Naive thymus-derived CD8-positive, alpha-beta T cell (primary cell): ENCODE measurements at places on chromosomes 11 and 22.
A peak's percentile ranks its signal among the peaks of the same experiment; 100 is the strongest.

GRCh38 chr11:36411202-36411640 is 98.9 kb downstream of the TRAF6 start:
- H3K4me1 ChIP-seq = peaks cover 28% of the 10 kb centered on the region
- DNase-seq = no peak
- H3K27ac ChIP-seq = peak overlapping the region; percentile 46

- H3K27ac ChIP-seq = no peak overlapping the region
- H3K4me1 ChIP-seq = peaks cover 2% of the 10 kb centered on the region
- H3K27me3 ChIP-seq = no peaks in the 10 kb centered on the region
- H3K36me3 ChIP-seq = no peaks in the 10 kb centered on the region
- H3K4me3 ChIP-seq = no peak overlapping the region
Observed at GRCh38 chr22:38089474-38089851, 5.5 kb upstream of the SLC16A8 start.

DNA sequence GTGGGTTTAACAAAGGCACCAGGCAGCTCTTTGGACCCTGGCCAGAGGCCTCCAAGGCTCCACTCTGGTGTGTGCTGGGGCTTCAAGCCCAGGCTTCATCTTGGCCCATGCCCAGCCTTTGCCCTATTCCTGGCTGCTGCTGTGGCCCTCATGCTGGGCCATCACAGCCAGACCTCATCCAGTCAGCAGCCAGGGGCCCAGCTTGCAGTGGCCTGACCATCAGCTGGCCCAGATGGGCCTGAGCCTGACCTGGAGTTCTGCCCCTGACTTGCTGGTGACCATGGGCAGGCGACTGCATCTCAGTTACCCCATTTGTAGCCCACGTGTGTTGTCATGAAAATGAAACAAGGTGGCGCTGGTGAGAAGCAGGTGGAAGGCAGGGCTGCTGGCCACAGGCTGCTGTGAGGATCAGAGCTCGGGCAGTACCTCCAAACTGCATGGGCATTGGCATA is 76.1 kb downstream of the MED15 start:
- H3K27me3 ChIP-seq = no peaks in the 10 kb centered on the region
- no peak for DNase-seq
- no peak overlapping the region for H3K4me3 ChIP-seq
- H3K36me3 ChIP-seq = no peaks in the 10 kb centered on the region
- H3K27ac ChIP-seq = no peak overlapping the region

GRCh38 chr11:98568013-98568412 is 452.7 kb upstream of the CNTN5 start:
- H3K27ac ChIP-seq = no peak overlapping the region
- no peaks in the 10 kb centered on the region for H3K27me3 ChIP-seq
- no peaks in the 10 kb centered on the region for H3K36me3 ChIP-seq
- no peaks in the 10 kb centered on the region for H3K4me1 ChIP-seq
- no peak overlapping the region for H3K4me3 ChIP-seq

DNA sequence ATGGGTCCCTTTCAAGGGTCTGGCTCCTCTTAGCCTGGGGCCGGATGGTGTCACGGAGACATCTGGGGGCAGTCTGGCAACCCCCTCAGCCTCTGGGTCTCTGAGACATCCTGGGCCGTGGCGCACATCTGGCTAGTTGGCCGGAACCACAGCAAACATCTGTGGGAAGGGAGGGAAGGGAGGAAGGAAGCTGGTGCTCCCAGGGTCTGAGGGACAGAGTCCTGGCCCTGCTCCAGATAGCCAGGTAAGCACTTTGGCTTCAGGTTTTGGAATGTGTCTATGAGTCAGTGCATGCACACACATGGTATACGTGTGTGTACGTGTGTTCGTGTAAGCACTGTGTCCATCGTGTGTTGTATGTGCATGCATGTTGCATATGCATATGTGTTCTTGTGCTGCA is 225.1 kb downstream of the MN1 start:
- H3K4me1 ChIP-seq = no peaks in the 10 kb centered on the region
- H3K36me3 ChIP-seq = no peaks in the 10 kb centered on the region
- H3K4me3 ChIP-seq = no peak overlapping the region
- DNase-seq = no peak
- no peak overlapping the region for H3K27ac ChIP-seq
- peaks cover 15% of the 10 kb centered on the region for H3K27me3 ChIP-seq

DNA sequence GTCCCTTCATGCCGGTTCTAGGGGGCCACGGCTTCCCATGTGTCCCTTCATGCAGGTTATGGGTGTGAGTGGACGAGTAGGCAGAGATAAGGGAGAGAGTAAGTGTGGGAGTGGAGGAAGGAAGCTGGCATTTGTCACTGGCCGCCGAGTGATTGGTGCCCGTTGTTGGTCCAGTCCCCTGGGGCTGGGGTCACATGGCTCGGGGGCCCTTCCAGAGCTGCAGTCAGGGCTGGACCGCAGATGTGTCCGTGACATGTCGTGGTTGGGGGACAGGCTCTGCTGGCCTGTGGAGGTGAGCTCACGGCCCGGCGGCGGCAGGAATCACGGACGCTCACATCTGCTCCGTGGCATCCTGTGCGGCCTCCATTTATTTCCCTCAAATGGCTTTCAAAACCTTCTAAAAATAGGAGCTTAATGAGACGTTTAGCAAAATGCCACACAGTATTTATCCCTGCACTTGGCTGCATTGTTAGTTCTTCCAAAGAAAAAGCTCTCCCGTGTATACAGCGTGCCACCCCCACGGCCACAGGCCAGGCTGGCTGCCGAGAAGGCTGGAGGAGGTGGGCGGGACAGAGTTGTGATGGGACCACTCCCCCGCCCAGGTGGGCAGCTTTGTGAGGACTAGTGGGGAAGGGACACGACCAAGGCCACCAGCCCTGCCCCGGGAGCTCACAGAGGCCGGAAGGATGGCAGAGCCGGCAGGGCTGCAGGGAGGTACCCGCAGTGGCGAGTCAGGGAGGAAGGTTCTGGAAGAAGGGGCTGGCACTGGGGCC is 386.7 kb downstream of the TBC1D22A start:
- H3K4me3 ChIP-seq = no peak overlapping the region
- H3K27ac ChIP-seq = no peak overlapping the region
- H3K4me1 ChIP-seq = no peaks in the 10 kb centered on the region
- H3K36me3 ChIP-seq = peaks cover 6% of the 10 kb centered on the region
- no peaks in the 10 kb centered on the region for H3K27me3 ChIP-seq

DNA sequence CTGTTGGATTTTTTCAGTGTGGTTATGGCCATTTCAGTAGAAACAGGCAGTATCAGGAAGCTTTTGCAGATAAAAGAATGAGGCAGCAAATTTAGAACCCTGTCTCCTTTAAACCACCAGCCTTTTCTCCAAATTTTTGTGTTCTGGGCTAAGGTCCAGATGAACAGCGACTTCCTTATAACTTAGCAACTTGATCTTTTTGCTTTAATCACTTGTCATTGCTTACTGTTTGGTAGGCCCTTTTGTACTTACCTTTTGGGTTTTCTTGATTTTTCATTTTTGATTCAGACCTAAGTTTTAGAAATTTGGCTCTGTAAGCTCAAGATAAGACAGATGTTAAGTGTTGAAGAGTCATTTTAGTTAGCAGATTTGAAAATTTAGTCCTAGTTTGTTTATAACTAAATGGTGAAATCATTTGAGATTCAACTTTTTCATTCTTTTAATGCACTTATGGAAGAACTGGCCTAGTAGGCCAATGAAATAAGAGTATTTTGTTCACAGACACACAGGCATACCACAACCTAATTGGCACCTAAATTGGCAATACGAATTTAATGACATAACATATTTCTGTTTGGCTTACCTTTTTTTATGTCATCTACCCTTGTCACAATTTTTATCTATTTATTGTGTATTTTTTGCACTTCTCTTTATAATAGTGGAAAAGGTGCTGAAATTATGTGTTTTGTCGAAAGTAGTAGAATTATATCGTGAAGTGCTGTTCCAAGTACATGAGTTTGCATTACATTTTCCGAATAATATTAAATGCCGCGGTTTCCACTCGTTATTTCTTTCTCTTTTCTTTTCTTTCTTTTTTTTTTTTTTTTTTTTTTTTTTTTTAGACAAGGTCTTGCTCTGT is 2.1 kb downstream of the RTN3 start:
- H3K4me1 ChIP-seq = peaks cover 31% of the 10 kb centered on the region
- H3K27me3 ChIP-seq = no peaks in the 10 kb centered on the region
- H3K4me3 ChIP-seq = peak overlapping the region; percentile 97
- DNase-seq = no peak
- H3K27ac ChIP-seq = peak overlapping the region; percentile 96

- H3K27ac ChIP-seq = no peak overlapping the region
- no peak for DNase-seq
- H3K4me3 ChIP-seq = no peak overlapping the region
- H3K36me3 ChIP-seq = peaks cover 4% of the 10 kb centered on the region
Observed at GRCh38 chr22:22867996-22868715, 19.5 kb upstream of the IGLL5 start.
